EH (cell line): ENCODE measurements at places on chromosomes 13 and 19.

GRCh38 chr13:66139701-66140100 is 1090.4 kb downstream of the PCDH9 start:
- no peak for DNase-seq

DNA sequence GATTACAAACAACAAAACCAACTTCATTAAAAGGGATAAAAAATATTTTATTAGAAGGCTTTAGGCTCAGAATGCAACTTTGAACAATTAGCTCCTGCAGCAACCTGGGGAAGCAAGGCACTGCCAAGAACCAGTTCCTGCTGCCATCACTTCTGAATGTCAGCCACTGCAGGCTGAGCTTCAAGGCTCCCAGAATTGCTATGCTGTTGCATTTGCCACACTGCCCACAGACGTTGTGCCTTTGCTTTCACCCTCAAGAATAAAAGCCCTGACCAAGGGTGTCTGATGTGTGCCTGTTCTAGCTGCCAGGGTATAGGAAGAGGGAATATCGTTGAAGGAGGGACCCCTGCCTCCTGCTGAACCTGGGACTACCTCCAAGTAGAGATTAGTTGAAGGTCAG is 238.4 kb downstream of the ITGBL1 start:
- no peak for DNase-seq

DNA sequence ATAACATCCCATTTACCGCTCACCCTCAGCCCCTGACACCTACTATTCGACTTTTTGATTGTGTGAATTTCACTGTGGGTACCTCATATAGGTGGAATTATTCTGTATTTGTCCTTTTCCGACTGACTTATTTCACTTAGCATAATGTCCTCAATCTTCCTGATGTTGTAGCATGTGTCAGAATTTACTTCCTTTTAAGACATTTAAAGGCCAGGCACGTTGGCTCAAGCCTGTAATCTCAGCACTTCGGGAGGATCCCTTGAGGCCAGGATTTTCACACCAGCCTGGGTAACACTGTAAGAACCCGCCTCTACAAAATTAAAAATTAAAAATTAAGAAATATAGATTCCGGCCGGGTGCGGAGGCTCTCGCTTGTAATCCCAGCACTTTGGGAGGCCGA is 13.0 kb downstream of the ZNF490 start:
- no peak for DNase-seq

- DNase-seq = peak; percentile 45
Measured at GRCh38 chr13:75173457-75174356, 308.3 kb downstream of the TBC1D4 start.

- peak; percentile 41 for DNase-seq
Measured at GRCh38 chr13:100338275-100338674, 249.4 kb downstream of the PCCA start.

DNA sequence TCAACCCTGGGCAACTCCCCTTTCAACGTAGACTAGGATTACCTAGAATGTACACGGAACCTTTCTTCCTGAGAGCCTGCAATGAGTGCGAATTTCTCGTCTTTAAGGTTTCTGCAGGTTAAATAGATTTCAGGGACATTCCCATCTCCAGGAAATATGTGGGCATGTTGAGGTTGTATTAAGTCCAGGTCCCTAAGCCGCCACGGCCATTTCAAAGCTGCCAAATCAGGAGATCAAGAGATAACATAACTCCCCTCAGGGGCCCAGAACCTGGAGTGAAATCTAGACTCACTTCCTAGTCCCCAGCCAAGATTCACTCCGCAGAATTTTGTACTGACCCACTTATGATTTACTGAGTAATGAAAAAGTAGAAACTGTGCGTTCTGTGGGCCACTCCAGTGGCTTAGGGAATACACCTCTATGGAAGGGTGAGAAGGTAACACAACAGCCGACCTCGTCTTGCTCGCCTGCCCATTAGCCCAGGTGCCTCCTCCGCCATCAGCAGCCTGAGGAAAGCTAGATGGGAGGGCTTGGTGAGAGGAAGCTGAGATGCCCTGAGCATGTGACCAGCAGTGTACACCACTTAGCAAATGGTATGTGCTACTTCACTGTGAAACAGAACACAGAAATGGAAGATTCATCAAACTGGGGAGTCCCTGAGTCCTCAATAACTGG is 98.5 kb upstream of the SOX1 start:
- DNase-seq = no peak

DNA sequence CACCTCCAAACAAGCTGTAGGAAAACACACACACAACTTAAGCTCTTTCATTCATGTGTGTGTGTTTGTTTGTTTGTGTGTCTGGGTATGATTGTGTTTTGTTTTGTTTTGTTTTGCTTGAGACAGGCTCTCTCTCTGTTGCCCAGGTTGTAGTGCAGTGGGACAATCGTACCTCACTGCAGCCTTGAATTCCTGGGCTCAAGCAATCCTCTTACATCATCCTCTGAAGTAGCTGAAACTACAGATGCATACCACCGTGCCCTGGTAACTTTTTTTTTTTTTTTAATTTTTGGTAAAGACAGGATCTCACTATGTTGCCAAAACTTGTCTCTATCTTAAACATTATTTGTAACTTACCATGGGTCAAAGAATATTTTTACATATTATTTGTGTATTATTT is 431.7 kb downstream of the SLITRK1 start:
- DNase-seq = peak; percentile 44

DNA sequence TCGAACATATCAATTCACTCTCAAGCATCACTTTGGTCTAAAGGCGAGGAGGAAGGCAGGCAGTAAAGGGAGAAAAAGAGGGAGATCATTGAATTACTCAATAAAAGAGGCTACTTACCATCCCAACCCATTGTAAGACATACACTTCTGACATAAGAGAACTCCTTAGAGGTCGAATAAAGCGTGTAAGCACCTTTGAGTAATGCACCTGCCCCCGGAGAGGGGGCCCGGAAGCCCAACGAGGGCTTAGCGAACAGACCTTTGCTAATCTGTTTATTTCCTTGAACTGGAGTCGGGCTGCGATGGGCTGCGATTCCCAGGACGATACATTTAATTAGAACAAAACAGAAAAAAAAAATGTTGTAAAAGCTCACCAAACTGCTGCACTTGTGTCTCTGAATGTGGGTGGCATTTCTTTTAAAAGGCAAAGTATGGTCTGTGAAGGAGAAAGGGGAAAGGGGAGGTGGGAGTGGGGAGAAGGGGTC is 3.0 kb downstream of the ZC3H4 start:
- DNase-seq = no peak

DNA sequence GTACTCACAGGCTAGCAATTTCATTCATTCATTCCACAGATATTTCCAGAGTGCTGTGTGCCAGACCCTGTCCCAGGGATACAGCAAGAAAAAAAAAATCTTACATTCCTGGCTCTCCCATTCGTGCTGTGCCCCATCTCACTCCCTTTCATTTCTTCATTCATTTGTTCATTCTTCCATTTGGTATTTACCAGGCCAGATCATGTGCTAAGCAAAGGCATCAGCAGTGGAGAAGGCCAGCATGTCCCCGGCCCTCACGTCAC is 2.3 kb downstream of the MAP3K10 start:
- DNase-seq = peak; percentile 70

DNA sequence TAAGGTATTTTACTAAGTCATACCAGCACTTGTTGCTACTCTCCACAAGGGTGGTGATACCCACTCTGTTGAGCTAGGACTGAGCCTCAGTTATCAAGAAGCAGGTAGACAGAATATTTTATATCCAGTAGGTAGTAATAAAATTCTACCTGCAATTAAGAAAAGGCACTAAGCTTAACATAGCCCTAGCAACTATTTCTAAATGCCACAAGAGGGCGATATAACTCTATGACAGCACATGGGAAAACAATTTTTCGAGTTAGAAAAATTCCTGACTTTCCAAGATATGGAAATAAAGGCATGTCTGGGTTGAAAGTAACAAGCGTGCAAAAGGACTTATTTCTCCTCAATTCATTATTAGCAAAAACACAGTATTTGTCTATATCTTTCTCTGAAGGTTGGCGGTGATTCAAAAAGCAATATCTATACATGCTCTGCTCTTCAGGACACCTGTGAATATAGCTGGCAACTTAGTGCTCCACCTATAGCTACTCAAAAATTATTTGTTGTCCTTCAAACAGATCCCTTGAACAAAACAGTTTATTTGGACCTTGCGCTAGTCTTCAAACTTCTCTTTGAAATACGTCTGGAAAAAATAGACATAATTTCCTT is 14.7 kb downstream of the CCDC169 start:
- DNase-seq = peak; percentile 58

- DNase-seq = no peak
Measured at GRCh38 chr19:55559684-55560083, 14.3 kb upstream of the SBK3 start.

DNA sequence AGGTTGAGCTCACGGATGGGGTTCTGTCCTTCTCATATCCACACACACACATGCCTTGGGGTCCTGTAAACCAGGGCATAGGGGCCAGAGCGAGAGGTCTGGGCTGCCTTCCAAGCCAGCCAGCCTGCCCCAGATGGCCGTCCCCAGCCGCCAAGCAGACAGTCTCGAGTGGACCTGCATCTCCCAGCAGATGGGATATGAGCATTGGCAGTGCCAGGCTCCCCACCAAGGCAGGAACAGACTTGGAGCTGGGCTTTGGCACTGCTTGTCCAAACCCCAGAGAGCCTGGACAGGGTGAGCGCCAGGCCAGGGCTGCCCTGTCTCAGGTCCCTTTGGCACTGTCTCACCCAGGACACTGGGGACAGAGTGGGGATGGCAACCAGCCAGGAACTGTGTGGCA is 130.4 kb downstream of the DPF1 start:
- no peak for DNase-seq
